ENCODE measurements at places on chromosomes 11 and 22. TPM values are rescaled to one million over a fixed set of nuclear protein-coding genes. Genes with fewer than 3 reads are reported as not detected.

DNA sequence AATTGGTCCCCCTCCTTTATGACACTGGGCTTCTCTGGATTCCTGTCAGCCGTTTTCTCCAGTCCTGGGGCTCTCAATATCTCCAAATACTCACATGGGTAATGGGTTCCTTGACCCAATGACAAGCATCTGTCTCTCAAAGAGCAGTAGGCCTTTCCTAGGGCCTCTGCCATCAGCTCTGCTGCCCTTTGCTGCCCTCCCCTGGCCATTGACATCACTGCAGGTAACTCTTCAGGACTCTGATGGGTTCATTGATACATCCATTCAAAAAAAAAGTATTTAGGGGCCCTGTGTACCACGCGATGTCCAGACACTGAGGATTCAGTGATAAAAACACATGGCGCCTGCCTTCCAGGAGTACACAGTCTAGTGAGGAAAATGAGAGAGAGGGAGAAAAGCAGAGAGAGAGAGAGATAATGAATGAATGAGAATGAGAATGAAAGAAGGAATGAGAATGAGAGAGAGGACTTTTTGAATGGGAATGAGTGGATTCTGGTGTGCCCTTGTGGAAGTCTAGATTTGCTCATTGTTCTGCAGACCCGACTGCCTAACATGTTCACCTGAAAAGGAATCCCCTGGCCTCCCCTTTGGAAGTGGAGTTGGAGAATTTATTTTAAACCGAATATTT lies 42.6 kb upstream of the OLFML1 start:
- H3K4me1 ChIP-seq = no peaks in the 10 kb centered on the region
- DNase-seq = no peak
- no peaks in the 10 kb centered on the region for H3K36me3 ChIP-seq
- H3K27ac ChIP-seq = no peak overlapping the region
- peaks cover 4% of the 10 kb centered on the region for H3K27me3 ChIP-seq

Gene STK33
- total RNA-seq = 4.5 TPM

DNA sequence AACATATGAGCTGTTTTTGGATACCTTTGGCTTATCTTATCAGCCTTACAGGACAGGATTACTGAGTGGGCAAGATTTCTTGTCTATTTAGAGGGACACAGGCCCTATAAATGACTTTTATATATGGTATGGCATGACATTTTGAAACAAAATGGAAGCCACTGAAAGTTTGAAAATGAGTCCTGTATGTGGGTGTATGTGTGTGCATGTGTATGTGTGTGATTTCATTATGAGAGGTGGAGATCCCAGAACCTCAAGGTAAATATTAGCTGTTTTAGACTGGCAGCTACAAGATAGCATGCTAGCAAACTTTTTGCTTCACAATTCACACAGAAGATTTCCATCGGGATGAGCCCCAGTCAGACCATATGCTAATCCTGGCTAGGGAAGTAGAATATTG lies 970.5 kb upstream of the CCDC90B start:
- H3K27me3 ChIP-seq = peaks cover 1% of the 10 kb centered on the region
- no peak overlapping the region for H3K27ac ChIP-seq
- no peaks in the 10 kb centered on the region for H3K4me1 ChIP-seq
- DNase-seq = no peak

GRCh38 chr11:131841925-131842635 lies 471.7 kb downstream of the NTM start:
- H3K36me3 ChIP-seq = peaks cover 2% of the 10 kb centered on the region
- H3K4me1 ChIP-seq = no peaks in the 10 kb centered on the region
- no peak overlapping the region for H3K4me3 ChIP-seq
- H3K27me3 ChIP-seq = peaks cover 15% of the 10 kb centered on the region

GRCh38 chr22:37498289-37498909 lies 12.2 kb upstream of the MFNG start:
- H3K36me3 ChIP-seq = peaks cover 4% of the 10 kb centered on the region
- H3K27me3 ChIP-seq = no peaks in the 10 kb centered on the region
- peaks cover 65% of the 10 kb centered on the region for H3K4me1 ChIP-seq
- no peak overlapping the region for H3K4me3 ChIP-seq

Gene GRM5
- total RNA-seq = 0.41 TPM

Gene LRP5
- 61.0 TPM for total RNA-seq

DNA sequence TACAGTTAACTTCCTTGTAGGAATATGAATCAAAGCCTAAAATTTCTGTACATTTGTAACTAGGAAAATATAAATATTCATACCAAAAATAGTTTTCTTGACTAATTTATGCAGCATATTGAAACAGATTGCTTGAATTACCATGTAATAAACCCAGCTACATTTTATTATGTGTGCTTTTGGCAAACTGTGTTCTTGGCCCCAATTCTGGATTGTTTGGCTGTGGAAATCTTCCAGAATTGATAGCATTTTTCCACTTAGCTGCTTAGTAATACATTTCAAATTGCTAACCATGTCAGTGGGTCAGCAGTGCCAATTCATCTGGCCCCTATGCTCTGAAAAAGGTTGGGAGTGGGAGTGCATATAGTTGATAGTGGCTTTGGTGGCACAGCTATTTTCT lies 32.3 kb downstream of the PDHX start:
- peaks cover 7% of the 10 kb centered on the region for H3K36me3 ChIP-seq
- H3K27ac ChIP-seq = no peak overlapping the region

Gene CRACR2B
- 0.57 TPM for total RNA-seq

DNA sequence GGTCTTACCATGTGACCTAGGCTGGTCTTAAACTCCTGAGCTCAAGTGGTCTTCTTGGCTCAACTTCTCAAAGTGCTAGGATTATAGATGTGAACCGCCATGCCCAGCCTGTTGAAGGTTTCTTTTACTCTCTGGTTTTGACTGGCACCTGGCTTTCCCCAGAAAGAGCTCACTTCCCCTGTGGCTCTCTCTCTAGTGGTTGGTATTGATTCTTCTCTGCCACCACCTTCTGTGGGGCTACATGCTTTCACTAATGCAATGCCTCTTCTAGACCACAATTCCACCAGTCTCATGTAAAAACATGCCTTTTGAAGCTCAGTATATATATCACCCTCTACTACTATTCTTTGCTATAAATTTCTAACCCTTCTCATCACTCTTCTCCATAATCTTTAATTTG lies 67.2 kb downstream of the CCDC83 start:
- H3K4me3 ChIP-seq = no peak overlapping the region
- H3K4me1 ChIP-seq = peaks cover 6% of the 10 kb centered on the region
- H3K27ac ChIP-seq = no peak overlapping the region
- H3K36me3 ChIP-seq = peaks cover 3% of the 10 kb centered on the region

Gene CALCA
- not detected for total RNA-seq

Gene TENM4
- 3.8 TPM for total RNA-seq

All from chondrocyte (in vitro differentiated cells).